Stimulated activated CD4-positive, alpha-beta T cell treated with anti-CD3 and anti-CD28 coated beads, Interleukin-12 subunit alpha, Interleukin-12 subunit beta, amount 100 ng/mL, for 24 hours (primary cell): ENCODE measurements at places on chromosomes 6 and 20.

GRCh38 chr6:7000825-7001777, 106.7 kb upstream of the RREB1 start:
- DNase-seq = no peak

GRCh38 chr6:68031054-68031453, 604.0 kb upstream of the ADGRB3 start:
- no peak for DNase-seq

- no peak for DNase-seq
These were observed 6.0 kb downstream of the HSF2 start for GRCh38 chr6:122405417-122405816.

DNA sequence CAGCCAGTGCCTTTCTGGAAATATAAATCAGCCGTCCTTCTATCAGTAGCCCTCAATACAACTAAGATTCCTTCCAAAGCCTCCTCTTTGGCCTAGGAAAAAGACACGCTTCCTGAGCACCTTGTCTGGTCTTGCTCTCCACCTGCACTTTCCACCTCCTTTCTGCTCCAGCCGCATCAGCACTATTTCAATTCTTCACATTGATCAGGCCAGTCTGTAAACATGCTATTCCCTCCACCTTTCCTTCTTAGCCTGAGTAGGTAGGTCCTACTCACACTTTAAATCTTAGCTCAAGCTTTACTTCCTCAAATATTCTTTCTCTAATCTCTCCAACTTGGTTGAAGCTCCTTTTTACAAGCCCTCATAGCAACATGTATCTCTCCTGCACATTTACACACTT, 11.4 kb downstream of the RANBP9 start:
- DNase-seq = no peak

DNA sequence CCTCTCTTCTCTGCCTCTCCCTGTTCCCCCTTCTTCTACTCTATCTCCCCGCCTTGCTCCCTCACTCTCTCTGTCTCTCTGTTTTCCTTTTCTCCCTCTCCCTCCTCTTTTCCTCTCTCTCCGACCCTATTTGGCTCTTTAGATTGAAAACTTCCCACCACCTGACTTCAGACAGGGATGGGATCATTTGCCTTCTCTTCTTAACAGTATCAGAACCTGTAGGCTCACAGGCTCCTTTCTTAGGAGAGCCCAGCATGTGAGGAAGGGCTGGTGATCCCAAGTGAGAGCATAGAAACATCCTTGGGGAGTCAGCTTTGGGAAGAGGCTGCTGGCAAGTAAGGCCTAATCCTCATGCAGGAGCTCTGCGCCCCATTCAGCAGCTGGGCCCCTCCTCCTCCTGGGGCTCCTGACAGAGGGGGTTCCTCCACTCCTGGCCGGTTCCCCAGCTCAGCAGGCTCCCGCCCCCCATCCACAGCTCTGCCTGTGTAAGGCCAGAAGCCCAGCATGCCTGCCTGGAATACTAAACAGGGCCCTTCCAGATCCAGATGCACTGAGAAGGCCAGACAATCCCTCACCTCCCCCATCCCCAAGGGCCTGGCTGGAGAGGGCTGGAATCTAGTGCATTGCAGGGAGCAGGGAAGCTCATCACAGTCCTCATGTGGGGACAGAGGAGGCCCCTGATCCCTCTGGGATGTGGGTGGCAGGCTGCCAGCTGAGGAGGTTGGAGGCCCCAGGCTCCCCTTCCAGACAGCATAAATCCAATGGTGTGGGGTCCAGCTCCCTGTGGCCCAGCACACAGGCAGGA, 93.4 kb downstream of the PTPRT start:
- no peak for DNase-seq
